ENCODE measurements at places on chromosomes 12 and 14.

- DNase-seq, result no peak
Measured at GRCh38 chr12:52083638-52083996, 4.1 kb downstream of the SMIM41 start.

- no peak for DNase-seq
Measured at GRCh38 chr12:132375747-132376463, 46.5 kb upstream of the GALNT9 start.

GRCh38 chr12:99985631-99986030, 895 bp upstream of the ANKS1B start:
- DNase-seq, result no peak

DNA sequence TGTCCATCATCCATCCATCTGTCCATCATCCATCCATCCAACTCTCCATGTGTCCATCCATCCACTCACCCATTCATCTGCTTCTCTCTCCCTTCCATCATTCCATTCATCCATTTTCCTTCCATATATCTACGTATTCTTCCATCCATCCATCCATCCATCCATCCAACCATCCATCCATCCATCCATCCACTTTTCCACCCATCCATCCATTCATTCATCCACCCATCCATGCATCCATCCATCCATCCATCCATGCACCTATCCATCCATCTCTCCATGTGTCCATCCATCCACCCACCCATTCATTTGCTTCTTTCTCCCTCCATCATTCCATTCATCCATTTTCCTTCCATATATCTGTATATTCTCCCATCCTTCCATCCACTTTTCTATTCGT, 214.0 kb upstream of the RTL1 start:
- no peak for DNase-seq

- no peak for DNase-seq
Measured at GRCh38 chr12:24153079-24153478, 203.6 kb upstream of the SOX5 start.

GRCh38 chr14:105086833-105087307, 21.6 kb upstream of the GPR132 start:
- DNase-seq, result no peak

DNA sequence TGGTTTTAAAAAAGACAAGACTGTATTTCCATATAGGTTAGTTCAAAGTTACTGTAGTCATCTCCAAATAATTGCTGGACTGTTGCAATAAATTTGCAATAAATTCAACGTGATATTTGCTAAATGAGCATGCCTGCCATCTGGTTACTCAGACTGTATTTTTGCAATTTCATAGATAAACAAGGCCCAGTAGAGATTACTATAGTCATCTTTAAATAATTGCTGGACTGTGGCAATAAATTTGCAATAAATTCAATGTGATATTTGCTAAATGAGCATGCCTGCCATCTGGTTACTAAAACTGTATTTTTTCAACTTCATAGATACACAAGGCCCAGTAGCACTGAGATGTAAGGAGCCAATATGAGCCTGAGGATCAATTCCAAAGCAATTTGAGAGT, 5.6 kb downstream of the NTN4 start:
- no peak for DNase-seq

DNA sequence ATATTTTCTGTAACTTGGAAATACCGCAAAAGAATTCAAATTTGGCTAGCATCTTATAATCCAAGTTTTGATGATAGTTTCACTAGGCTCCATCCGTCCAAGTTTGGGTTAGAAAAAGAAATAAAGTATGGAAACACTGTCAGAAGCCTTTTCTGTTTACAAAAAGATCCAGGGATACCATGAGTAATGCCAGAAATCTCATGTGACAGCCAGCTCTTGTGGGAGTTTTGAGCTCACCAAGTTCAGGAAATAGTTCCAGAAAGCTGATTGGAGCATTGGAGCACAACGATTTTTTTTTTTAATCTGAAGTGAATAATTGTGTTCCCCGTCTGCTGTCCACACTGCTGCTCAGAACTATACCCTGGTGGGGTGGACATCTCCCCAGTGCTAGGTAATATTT, 229.7 kb upstream of the NPAS3 start:
- no peak for DNase-seq

DNA sequence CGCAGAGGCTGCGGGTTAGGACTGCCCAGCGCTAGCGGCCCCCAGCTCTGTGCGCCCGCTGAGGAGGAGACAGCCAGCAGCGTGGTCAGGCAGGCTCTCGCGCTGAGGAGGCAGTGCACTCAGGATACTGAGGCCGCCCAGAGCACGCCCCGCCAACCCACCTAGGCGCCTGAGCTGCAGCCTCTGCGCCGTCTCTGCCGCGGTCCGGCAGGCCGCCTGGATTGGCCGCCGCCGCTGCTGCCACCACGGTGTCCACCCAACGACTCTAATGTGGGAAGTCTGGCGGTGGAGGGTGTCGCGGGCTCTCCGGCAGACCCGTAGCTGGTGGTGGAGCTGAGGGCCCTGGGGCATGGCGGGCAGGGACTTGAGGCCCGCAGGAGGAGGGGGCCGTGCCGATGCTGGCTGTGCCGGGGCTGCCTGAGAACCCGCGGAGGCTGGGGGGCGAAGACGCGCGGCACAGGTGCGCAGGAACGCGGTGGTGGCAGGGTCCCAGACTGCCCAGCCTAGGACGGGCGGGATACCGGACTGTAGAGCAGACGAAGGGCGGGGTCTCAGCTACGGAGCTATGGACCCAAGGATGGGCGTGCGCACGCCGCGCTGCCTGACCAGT, 69.9 kb downstream of the ASCL4 start:
- DNase-seq, result no peak

DNA sequence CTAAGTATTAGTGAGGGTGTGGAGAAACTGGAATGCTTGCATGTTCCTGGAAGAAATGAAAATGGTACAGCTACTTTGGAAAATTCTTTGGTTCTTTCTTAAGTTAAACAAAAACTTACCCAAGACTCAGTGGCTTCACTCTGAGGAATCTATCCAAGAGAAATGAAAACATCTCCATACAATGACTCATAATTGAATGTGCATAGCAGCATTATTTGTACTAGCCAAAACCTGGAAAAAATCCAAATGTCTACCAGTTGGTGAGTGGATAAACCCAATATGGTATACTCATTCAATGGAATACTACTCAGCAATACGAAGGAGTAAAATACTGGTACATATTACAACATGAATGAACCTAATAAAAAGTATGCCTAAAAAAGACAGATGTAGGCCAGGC, 18.0 kb upstream of the CRACR2A start:
- DNase-seq, result no peak

- DNase-seq, result no peak
Measured at GRCh38 chr14:51527073-51527472, 124.6 kb upstream of the FRMD6 start.

GRCh38 chr14:75277008-75277814, 1.4 kb upstream of the FOS start:
- peak; percentile 38 for DNase-seq

DNA sequence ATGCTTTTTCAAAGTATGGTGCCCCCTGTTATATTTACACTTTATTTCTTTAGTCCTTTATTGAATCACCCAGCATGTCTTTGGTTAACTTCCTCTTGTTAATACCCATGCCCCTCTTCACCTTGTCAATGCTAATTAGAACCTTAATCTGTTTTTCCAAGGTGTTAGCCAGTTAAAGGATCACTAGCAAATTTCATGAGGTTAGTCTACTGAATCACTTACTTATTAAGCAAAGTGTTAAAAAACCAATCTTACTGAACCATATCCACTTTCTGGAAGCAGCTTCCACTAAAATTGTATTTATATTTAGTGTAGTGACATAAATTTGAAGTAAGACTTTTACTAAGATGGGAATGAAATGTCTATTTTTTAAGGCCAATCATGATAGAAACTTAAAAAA, 27.9 kb downstream of the TAOK3 start:
- no peak for DNase-seq

DNA sequence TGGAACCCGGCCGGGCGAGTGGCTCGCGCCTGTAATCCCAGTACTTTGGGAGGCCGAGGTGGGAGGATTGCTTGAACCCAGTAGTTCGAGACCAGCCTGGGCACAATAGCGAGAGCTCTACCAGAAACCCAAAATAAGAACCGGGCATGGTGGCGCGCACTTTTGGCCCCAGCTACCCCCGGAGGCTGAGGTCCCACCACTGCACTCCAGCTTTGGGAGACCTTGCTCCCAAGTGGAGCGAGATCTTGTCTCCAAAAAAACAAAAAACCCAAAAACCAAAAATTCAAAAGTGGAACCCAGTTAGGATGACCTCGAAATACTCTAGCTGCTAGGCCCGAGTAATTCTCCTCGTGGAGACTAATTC, 769 bp upstream of the VTI1B start:
- DNase-seq, result no peak

DNA sequence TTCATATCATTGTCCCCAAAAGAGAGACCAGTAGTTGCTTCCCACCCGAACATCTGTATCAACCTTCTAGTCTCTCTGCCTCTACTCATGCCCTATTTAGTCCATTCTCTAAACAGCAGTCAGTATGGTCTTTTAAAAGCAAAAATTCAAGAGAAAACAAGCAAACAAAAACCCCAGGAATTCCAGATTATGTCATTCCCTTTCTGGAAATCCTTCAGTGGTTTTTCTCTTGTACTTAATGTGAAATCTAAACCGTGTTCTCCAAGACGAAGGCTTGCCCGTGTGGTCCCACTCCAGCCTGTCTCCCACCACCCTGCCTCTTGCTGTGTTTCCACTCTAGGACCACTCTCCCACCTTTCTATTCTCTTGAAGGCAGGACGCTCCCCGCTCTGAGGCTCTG, 90.8 kb downstream of the TMEM30B start:
- DNase-seq, result no peak

DNA sequence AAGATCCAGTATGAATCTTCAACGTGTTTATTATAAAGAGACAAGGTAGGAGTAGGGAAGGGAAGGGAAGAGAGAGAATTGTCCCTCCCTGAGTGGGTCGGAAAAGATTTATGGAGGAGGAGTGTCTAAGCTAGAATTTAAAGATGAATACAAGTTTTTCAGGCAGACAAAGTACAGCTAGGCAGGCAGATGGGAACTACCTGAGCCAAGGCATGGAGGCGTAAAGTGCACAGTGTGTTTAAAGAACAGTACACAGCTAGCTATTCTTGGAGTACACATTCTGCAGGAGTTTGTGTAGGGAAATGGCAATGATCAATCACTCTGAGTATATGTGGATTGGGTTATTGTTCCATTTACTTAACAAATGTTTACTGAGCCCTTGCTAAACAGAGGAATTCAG, 20.1 kb downstream of the PLEKHG7 start:
- DNase-seq, result no peak

- DNase-seq, result no peak
Measured at GRCh38 chr14:101181446-101182313, 278.2 kb upstream of the RTL1 start.

DNA sequence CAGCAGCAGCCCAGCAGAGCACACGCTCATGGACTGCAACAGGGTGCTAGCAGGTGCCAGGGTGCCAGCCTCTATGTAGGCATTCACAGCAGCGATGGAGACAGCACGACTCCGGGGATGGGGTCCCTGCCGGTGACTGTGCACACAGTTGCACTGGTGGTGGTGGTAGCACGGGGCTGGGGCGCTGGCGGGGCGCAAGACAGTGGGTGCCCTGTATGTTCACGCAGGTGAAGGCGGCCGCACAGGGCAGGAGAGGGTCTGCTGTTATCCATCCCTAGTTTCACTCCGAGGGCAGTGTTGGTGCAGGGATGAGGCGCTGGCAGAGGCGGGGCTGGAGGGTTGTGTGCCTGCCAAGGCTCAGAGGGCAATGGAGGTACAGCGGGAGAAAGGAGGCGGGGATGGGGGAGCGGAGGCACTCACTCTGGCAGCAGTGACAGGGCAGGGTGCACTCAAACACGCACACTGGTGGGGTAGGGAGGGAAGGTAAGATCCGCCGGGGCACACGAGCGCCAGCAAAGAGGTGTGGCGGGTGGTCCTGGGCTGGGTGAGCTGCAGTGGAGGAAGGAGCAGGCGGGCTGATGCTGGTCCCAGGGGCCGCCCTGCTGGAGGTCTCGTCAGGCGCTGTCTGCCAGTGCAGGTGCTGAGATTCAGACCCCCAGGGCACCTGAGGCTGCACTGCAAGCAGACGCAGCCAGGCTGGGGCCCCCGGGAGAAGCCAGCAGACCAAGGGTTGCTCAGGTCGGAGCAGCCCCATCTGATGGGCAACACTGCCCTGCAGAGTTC, 76.7 kb downstream of the GALC start:
- DNase-seq, result no peak

DNA sequence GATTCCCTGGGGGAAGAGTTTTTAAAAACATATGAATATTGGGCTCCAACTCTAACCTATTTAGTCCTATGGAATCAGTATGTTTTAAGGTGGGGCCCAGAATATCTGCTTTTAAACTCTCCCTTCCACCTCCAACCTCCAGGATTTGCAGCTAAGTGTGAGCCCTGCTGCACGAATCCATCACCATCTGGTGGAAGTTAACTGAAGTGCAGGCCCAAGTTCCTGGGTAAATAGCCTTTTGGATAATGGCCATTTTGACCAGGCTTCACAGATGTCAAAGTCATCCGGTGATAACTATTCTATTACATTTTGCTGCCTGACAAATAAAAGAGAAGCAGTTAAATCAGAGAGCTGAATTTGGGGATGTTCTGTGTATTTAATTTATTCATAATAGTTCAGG, 58.1 kb upstream of the RMST start:
- DNase-seq, result peak; percentile 49

DNA sequence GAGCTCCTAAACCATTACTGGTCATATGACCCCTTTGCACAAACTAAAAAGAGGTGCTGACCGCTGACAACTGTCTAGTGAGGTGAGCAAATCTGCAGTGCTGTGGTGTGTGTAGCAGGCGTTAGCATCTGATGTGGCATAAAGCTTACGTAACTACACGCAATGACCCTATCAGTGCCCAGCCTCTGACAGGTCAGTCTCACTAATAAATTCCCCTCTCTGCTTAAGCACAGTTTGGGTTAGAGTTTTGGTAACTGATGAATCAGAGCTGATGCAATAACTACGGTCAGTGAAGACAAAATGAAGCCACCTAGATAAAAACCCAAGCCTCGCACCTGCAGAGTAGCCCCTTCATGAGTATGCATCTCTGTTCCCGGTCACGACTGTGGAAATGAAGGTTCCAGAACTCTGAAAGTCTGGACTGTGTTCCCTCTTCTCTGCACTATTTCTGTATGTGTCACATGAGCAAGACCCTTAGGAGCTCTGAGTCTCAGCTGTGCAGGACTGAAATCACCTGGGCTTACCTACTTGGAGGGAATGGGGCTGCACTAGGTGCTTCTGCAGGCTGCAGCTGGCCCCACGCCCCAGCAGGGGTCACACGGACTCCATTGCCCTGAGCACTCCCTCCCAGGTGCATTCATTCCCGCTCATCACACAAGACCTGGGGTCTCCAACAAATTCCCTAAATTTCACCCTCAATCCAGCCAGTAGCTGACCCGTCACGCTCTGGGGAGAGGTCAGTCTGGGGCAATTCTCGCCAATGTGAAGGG, 54.4 kb downstream of the RIMBP2 start:
- no peak for DNase-seq

DNA sequence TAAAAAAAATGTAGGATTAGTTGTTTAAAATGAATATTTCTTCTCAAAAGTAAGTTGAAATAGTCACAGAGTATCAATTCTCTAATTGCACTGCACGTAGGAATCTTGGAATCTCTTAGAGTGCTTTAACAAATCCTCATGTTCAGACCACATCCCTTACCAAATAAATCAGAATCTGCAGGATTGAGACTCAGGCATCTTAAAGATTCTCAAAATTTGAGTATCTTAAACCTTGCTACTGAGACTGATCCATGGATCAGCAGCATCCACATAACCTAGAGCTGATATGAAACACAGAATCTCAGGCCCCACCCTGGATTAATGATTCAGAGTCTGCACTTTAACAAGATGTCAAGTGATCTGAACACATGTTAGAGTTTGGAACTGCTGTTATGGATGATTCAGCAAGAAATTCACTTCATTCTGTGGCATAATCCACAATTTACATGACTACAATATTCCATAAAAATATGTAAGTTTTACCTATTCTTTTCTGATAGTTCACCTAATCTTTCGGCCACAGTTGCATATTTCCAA, 58.7 kb downstream of the ADAMTS20 start:
- no peak for DNase-seq

Data from NCI-H1417 treated with DMSO at 0.1 percent for 48 hours (cell line).